ENCODE measurements at places on chromosomes 5 and 9.

- DNase-seq = no peak
These were observed 84.5 kb downstream of the NRG2 start for GRCh38 chr5:139958432-139959148.

DNA sequence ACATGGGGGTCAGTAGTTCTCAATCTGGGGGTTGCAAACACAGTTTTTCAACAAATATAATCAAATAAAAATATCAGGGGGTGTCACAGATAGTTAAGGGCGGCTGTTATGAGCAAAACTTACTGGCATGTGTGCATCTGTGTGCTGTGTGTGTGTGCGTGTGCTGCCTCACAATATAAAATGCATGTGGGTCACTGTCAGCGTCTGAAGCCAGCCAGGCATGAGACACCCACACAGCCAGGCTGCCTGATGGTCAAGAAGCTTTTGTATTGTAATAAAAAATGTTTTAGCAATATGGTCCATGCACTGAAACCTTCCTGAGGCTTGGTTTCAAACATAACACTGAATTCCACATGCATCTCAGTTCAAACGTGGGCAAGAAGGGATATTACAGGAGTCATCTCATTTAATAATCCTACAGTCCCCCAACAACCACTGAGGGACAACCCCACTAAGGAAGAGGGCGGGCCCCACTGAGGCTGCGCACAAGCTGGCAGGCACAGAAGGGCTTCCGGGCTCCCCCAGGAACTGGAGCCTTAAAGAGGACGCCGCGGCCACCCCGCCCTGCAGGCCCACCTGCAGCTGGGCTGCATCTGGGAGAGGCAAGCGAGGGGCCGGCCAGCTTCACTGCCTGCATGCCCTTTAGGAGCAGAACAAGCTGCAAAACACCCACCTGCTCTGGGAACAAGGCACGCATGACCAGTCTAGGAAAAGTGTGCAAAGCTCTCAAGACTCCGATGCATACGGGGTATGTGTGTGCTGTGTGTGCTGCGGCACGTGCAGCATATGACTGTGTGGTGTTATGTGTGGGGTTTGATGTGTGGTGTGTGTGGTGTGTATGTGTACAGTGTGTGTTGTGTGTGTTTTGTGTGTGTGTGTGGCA lies 14.1 kb downstream of the SEMA4D start:
- no peak for DNase-seq

GRCh38 chr5:126801174-126801991 lies 24.4 kb downstream of the LMNB1 start:
- DNase-seq = no peak

DNA sequence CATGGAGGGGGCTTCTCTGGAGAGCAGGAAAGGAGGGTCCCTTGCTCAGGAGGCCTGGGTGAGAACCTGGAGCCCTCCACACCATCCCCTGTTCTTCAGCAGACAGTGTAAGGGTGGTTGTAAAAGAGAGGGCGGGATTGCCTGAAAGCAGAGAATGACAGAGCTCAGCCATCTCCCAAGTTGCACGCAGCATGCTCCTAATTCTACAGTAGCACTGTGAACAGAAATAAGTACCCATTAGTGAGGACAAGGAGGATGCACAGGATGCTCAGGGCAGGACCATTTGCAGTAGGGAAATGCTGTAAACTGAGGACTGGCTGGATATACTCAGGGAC lies 8.4 kb downstream of the CCDC69 start:
- no peak for DNase-seq

DNA sequence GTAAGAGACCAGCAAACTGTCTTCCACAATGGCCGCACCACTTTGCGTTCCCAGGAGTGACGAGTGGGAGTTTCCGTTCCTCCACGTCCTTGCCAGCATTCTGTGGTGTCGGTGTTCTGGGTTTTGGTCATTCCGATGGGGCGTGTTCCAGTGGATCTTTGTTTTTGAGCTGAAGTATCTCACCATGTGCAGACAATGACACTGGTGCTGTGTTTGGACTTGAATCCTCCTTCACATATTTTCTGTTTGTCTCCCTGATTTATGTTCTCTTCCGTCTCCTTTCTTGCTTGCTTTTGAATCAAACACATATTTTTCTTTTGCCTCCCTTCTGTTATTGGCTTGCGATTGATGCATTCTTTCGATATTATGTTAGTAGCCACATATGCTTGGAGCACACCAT lies 60.8 kb upstream of the IRX4 start:
- no peak for DNase-seq

GRCh38 chr5:151383011-151383410 lies 35.7 kb upstream of the SLC36A2 start:
- no peak for DNase-seq

- DNase-seq = no peak
These were observed 70.3 kb downstream of the FYB1 start for GRCh38 chr5:39148983-39149534.

GRCh38 chr5:76209297-76209696 lies 126.1 kb downstream of the SV2C start:
- no peak for DNase-seq

DNA sequence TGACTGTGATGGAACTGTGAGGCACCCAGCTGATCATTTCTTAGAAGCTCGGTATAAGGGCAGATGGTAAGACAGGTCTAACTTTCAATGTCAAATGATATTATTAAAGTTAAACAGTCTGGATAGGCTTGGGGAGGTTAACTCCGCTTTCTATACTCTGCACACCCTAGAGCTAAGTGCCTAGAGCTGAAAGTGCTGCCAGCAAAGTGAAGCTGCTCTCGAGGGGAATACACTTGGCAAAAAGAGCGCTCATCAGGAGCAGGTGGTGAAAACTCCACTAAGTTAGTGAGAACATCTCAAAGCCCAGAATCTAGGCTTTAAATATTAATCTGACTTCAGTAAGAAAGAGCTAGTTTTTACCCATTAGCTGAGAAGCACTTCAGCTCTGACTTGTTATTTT lies 349.6 kb upstream of the SLC30A5 start:
- no peak for DNase-seq

DNA sequence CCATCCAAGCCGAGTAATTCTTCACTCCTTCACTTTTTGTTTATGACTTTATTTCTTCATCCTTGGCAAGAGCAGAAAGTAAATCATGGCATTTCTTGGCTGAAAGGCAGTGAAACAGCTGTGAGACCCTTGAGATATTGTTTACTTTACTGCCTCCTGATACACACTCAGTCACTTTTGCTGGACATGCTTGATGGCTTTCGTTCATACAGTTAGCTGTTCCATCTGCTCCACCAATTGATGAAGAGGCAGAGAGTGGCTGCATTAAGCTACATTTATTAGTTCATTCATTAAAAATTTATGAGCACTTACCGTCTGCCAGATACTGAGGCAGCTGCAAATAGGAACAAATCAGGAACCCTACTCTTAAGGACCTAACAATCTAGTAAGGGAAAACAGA lies 184.4 kb upstream of the OR13F1 start:
- no peak for DNase-seq

DNA sequence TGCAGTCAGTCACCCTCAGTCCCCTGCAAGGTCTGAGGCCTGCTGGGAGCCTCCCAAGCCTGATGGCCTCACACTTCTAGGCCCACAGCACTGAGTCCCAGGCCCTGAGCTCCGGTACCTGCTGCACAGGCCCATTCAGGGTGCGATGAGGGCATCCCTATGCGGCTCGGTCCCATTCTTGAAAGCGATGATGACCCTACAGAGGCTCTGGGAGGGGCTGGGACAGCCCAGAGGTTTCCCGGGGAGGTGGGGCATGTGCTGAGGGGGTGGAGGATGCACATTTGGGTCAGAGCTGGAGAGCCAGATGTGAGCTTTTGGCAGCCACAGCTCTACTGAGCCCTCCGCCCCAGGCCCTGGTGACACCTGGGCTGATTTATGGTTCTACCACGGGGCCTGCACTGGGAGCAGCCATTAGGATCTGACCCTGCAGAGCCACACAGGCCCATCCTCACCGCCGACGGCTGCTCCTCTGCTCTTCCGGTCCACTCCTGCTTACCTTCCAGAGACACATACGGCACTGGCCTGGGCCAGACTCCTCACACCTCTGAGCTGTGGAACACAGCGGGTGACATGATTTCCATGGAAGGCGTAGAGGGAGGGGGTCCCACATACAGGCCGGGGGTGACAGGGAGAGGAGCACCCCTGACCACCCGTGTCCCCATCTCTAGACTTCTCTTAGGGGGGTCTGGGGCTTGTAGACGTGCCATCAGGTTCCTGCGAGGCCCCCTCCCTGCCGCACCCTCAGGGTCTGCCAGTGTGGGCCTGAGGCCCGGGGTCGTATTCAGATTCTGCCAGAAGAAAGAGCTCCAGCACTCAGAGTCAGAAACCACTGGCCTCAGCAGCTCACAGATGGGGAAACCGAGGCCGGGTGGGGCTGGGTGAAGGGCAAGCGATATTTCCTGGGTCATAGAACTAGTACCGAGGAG lies 53.4 kb downstream of the COL23A1 start:
- no peak for DNase-seq

- DNase-seq = no peak
These were observed 38.3 kb upstream of the KCNV2 start for GRCh38 chr9:2679011-2679410.

GRCh38 chr5:8320244-8320643 lies 451.3 kb downstream of the MTRR start:
- no peak for DNase-seq

GRCh38 chr5:124596595-124597421 lies 149.6 kb downstream of the ZNF608 start:
- DNase-seq = no peak

GRCh38 chr9:33293782-33294181 lies 3.5 kb downstream of the NFX1 start:
- DNase-seq = no peak

DNA sequence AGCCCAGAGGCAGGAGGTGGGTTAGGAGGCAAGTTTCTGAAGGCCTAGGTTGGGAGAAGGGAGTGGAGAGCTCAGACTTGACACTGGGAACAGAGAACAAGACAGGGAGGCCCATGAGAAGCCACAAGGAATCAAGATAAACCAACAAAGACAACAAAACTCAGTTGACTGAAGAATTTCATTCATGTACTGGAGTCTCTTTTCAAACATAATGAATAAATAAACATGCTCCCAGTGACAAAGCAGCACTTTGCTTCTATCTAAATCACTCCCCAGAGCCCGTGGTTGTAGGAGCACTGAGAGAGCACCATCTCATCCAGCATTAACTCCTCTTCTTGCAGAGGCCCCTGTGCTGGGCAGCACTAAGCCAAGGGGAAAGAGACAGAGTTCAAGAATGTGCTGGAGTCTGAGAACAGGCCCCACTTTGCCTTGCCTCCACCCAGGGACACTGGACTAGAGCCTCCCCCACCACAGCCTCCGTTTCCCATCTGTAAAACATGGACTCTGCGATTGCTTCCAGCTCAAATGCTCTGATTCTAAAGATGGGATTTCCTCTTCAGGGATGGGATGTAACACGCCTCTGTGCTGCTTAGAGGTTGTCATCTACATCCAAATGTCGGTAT lies 282.0 kb downstream of the SPOCK1 start:
- no peak for DNase-seq

DNA sequence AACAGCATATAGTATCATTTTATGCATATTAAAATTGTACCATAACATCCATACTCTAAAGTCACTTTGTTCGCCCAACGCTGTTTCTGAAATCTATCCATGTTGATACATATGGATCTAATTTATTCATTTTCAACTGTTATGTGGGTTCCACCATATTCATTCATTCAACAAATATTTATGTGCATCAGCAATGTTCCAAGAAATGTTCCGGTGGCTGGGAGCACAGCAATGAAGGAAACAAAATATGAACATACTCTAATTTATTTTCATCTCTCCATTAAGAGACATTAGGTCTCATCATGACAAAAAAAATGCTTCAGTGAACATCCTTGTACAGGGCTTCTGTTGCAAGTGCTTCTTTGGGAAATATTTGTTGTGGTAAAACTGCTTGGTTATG lies 75.4 kb downstream of the MARCHF3 start:
- DNase-seq = no peak

DNA sequence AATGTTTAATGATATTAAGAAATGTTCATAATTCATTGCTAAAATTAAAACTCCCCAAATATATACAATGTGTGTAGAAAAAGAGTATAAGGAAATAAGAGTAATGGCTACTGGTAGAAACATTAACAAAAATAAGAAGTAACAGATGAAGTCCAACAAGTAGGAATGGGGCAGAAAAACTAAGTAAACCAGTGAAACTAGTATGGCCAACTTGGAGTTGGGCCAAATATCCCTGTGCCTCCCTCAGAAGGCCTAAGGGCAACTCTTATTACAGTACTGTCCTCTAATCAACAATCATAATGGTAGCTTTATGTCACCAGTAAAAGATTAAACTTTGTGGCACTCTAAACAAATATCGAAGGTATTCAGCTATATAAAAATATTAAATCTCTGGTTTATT lies 93.5 kb downstream of the SSBP2 start:
- no peak for DNase-seq

DNA sequence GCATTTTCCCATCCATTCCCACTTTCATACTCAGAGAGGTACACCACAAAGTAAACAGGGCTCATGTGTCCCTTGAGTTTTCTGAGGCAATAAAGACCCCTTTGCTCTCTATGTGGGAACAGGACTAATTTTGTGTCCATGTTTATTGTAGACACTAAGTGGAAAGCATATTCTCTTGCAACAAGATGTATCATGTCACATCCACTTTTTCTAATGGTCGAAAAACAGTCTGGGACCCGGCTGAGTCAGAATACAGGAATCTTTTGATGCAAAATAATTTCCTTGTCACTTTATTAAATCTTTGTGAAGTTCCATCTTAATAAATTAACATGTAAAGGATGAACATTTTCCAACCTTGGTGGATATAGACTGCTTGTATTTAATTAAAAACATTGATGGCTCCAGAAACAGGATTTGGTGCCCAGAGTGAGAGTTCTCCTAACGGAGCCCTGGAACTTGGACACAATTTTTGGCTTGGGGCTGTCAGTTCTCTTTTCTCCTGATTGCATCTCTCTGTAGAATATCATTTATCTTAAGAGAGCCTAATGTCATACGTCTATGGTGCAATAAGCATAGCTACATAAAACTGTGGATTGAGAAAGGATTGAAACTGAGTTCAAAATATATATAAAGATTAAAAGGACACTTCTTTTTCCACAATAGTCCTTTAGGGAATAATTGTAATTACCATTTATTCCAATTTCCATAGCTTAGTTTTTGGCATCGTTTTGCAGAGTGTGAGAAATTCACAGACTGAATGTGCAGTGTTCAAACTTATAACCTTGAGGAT lies 1116.7 kb upstream of the SEMA6A start:
- no peak for DNase-seq

GRCh38 chr9:93665128-93665636 lies 88.8 kb downstream of the PHF2 start:
- DNase-seq = no peak

DNA sequence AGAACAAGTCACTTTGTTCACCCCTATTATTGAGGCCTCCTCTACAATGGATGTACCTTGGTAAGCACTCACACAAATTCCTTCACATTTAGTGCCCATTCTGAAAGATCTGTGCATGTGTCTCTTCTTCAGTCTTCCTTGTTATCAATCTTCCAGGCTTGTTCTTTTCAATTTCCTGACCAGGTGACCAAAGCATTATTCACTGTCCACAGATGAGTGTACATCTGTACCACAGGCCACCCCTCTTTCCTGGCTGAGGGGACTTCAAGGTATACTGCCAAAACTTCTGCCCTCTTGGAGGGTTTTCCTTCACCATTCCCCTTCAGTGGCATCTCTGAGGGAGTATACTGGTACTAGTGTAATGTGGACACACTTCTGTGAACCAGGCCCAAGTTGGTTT lies 25.5 kb upstream of the STOM start:
- DNase-seq = no peak

Measured in stimulated activated CD4-positive, alpha-beta T cell treated with anti-CD3 and anti-CD28 coated beads, Interleukin-15, amount 100 ng/mL, for 48 hours (primary cell).